ENCODE measurements at places on chromosomes 1 and 21.

GRCh38 chr21:43924421-43925095, 59.5 kb downstream of the AGPAT3 start:
- no peak for DNase-seq

- DNase-seq, result no peak
Observed at GRCh38 chr1:160546942-160547341, 23.9 kb upstream of the SLAMF6 start.

- no peak for DNase-seq
Observed at GRCh38 chr21:29332461-29333362, 34.0 kb downstream of the BACH1 start.

GRCh38 chr21:15192243-15192642, 127.4 kb upstream of the NRIP1 start:
- no peak for DNase-seq

DNA sequence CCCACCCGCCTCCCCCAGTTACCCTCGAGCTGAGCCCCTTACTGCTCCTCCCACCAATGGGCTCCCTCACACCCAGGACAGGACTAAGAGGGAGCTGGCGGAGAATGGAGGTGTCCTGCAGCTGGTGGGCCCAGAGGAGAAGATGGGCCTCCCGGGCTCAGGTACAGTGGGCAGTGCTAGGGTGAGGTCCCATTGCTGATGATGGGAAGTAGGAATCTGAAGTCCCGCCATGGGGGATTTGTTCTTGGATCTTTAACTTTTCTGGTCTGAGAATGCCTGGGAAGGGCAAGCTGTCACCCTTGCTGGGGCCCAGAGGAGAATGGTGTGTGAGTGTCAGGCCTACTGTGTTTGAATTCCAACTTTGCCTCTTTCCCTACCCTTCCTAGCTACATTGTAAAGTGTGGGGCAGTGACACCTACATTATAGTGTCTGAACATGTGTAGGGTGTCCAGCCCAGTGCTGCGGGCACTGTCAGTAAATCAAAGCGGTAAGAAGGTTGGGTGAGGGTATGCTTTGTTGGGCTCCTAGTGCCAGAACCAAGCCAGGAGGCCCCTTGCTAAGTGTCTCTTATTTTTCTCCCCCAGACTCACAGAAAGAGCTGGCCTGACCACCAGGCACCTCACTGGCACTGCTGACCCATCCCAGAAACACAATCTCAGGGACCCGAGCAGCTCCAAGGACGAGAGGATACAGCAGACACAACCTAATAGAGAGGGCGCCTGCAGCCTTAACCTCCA, 44.7 kb downstream of the YARS1 start:
- DNase-seq, result no peak

DNA sequence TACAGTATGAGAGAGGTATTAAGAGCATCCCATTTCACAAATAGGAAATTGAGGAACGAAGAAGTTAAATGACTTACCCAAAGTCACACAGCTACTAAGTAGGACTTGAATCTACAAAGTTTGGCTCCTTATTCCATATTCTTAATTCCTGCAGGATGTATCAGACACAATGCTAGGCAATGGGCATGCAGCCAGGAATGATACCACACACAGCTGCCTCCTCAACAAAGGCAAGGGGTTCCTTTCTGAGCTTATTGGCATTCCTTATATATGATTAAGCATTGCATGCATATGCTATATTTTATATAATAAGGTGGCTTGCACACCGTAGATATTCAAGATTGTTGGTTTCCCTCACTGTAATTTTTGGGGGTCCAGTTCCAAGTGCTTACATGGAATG, 34.2 kb upstream of the JUN start:
- no peak for DNase-seq

DNA sequence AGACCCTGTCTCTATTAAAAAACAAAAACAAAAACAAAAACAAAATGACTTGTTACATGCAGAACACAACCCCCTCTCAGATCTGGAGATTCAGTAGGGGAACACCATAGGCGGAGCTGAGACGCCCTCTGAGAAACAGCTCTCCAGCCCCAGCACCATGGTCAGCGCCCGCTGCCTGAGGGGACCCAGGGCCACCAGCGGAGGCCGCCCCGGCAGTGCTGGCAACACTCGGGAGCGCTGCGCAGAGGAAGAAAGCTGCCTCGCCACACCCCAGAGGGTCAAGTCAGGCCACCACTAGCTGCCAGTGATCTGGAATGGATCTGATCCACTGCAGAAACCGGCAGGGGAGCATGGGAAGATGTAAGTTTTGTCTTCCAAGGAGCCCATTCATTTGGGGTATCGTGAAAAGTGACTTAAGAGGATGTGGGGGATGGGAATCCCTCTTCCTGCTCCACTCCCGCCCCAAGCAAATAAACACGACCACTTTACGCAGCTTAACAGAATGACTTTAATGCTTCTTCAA, 3.1 kb downstream of the ACTA1 start:
- DNase-seq, result no peak

- no peak for DNase-seq
Observed at GRCh38 chr1:17194133-17194475, 10.8 kb upstream of the PADI1 start.

GRCh38 chr21:38048167-38048566, 131.9 kb upstream of the KCNJ6 start:
- no peak for DNase-seq

DNA sequence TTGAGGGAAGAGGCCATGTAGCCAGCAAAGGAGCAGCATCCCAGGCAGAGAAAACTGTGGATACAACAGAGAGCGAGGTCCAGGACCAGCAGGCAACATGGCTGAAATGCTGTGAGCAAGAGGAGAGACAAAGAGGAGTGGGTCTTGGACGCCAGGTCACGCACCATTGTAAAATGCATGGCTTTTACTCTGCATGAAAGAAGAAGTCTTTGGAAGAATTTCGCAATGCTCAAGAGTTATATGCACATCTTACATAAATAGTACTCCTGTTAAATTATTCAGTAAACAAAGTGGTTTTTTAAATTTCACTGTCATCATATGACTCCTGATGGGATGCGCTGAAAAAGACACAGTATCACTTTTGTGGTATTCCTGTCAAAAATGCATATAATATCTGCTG, 3.5 kb downstream of the CD244 start:
- no peak for DNase-seq

DNA sequence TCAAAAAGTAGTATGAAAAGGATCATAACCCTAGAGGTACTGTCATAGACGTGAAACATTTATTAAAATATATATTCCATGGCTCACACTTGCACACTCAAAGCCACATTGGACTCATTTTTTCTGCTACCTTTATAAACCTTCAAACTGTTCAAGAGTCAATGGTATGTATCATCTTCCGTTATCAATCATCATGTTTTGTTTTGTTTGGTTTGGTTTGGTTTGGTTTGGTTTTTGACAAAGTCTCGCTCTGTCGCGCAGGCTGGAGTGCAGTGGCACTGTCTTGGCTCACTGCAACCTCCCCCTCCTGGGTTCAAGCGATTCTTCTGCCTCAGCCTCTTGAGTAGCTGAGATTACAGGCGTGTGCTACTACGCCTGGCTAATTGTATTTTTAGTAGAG, 1.8 kb downstream of the IFNAR2 start:
- peak; percentile 39 for DNase-seq

DNA sequence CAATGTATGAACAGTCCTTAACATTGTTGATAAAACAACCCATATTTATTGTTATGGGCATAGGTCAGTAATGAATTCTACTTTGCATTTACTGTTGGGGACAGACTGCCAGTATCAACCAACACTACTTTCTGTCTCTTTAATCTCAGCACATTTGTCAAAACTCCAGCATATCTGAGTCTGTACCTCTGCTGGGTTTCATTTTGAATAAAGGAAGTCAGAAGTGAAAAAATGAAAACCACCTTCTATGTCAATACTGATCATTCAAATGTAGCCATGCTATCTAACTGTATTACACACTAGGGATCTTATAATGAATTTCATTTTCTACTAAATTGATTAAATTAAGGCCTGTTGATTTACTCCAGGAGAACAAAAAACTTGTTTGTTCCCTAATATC, 24.2 kb upstream of the CXADR start:
- no peak for DNase-seq

DNA sequence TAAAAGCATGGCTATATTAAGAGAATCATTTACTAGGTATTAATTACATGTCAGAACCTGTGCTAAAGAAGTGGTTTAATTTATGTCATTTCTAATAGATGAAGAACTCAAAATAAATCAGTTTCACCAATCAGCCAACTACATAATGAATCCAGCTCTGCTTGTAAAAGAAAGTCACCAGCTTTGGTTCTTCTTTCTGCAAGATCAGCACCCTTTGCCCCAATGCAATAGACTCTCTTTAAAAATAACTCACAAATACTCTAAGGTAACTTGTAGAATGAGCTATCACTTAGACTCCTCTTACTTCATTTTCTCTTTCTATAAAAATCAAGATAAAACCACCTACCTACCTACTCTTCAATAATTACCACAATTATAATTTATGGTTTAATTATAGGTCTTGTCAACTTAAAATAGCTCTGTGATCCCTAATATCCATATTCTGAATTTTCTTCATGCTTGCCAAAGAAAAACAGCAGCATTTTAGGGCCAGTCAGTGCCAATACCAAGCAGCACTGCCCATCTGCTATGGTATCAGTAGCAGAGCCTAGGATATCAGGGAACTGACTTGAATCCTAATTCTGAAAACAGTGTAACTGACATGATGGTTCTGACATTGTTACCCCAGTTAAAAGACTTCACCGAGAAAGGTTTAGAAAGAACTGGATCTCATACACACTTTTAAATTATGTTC, 11.3 kb downstream of the SLC19A2 start:
- DNase-seq, result no peak

DNA sequence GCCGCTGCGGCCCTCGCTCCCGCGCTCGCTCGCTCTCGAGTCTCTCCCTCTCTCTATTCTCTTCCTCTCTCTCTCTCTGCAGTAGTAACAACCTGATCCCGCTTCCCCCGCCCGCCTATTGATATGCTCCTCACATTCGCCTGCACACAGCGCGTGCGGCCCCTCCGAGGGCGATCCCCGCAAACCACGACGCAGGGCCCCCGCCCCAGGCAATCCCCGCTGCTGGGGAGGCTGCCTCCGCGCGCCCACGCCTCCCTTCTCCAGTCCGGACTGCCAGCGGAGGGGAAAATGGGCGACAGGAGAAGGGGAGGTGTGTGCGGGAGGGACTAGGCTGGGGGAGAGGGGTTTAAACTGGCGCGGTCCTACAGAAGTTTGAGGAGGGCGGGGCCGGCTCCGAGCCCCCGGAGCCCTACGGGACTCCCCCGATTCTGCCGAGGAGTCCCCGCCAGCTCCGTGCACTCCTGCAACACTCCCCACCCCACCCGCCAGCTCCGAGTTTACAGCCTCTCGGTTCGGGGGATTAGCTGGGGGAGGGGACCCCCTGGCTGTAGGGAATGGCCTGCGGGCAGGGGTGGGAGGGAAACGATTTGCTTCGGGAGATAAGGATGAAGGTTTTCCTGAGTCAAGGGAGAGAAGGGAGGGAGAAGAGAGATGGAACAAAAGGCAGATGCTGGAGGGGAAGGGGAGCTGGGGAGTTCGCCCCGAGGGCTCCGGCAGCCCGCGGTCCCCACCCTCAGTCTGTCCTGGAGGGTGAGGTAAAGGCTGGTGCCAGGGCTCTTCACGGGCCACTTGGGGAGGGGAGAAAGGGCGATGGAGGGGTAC, 66.6 kb downstream of the SYT2 start:
- DNase-seq, result no peak

- DNase-seq, result no peak
Observed at GRCh38 chr1:26351590-26352337, 2.2 kb downstream of the CRYBG2 start.

- DNase-seq, result no peak
Observed at GRCh38 chr1:93152835-93153234, 27.4 kb downstream of the TMED5 start.

GRCh38 chr1:7121622-7121988, 336.4 kb downstream of the CAMTA1 start:
- DNase-seq, result no peak

DNA sequence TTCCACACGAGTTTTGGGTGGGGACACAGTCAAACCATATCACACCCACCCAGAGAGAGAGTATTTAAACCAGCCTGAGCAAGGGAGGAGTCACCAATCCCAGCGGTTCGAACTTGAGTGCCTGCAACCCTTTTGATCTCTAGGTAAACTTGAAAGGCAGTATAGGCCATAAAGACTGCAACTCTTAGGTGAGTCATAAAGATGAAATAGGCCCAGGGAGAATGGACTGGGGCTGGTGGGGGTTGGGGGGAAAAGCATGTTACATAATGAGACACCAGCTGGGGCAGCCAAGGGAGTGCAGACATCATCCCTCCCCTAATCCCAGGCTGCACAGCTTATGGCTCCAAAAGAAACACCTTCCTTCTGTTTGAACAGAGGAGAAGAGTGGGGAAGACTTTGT, 99.8 kb upstream of the LHX8 start:
- no peak for DNase-seq

DNA sequence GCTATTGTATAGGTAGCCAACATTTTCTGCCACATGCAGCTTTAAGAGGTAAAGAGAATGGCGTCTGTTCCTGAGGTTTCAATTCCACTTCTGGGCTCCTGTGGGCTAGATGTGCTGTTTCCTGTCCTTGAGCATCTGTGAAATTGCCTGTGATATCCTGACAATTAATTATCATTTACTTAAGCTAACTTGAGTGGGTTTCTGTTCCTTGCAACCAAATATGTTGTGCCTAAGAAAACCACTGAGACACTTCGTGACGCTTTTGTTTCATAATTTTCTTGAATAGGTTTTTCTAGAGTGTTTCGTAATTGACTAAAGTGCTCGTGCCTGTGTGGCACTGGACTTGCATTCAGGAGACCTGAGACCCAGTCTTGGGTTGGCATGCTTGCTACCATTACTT, 127.3 kb upstream of the POU3F1 start:
- no peak for DNase-seq

GRCh38 chr1:81547261-81547911, 253.3 kb upstream of the ADGRL2 start:
- no peak for DNase-seq

DNA sequence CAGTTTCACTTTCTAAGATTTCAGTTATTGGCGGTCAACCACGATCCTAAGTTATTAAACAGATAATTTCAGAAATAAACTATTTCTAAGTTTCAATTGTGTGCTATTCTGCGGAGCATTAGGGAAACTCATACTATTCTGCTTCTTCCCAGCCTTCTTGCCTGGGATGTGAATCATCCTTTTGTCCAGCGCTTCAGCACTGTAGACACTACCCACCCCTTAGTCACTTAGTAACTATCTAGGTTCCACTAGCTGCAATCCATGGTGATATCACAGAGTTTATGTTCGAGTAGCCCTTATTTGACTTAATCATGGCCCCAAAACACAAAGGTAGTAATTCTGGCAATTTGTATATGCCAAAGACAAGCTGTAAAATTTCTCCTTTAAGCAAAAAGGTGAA, 279.9 kb upstream of the ADAMTS5 start:
- no peak for DNase-seq
